ENCODE measurements at places on chromosomes 11 and 22.
A peak's percentile ranks its signal among the peaks of the same experiment; 100 is the strongest.

DNA sequence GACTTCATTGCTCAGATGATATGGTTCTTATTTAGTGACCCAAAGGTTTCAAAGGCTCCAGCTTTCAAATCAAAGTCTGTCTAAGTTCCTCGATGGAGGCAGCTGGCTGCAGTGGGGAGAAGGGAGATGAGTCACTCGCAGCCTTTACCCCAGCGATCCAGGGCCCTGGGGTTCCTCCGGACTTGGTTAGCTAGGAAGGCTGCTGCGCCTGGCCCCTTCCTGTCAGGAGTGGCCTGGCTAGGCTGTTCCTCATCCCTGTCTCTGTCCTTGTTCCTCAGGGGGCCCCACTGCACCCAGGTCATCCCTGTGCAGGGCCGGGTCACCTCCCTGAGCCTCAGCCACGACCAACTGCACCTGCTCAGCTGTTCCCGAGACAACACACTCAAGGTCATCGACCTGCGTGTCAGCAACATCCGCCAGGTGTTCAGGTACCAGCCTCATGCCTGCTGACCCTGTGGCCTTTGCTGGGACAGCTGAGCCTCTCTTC lies 13.9 kb downstream of the ATG16L2 start:
- DNase-seq, result no peak

DNA sequence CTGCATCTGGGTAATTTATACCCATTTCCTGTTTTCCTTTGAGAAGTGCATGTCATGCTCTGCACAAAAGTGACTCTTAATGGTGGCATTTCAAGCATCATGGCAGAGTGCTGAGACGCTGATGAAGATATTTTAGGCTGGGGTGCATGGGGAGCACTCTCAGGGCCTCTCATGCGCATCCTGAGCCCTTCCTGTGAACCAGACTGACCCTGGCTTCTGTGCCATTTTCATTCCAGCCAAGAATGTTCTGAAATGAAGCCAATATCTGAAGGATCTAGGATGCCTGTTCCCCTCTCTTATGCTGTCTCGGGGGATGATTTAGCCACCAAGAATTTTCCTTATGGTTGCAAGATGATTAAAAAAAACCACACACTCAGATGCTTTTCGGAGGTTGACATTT lies 61.5 kb downstream of the MIAT start:
- DNase-seq, result no peak

- no peak for DNase-seq
Observed at GRCh38 chr11:26860091-26860780, 133.7 kb upstream of the FIBIN start.

DNA sequence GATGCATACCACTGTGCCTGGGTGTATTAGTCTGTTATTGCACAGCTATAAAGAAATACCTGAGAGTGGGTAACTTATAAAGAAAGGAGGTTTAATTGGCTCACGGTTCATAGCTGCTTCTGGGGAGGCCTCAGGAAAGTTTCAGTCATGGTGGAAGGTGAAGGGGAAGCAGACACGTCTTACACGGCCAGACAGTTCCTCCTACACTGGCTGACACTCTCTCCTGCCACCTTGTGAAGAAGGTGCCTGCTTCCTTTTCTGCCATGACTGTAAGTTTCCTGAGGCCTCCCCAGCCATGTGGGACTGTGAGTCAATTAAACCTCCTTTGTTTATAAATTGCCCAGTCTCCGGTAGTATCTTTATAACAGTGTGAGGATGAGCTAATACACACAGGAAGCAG lies 33.6 kb upstream of the CD81 start:
- no peak for DNase-seq

GRCh38 chr11:1040428-1041148 lies 4.1 kb upstream of the MUC6 start:
- no peak for DNase-seq

GRCh38 chr22:42766860-42767259 lies 46.2 kb upstream of the A4GALT start:
- DNase-seq, result no peak

DNA sequence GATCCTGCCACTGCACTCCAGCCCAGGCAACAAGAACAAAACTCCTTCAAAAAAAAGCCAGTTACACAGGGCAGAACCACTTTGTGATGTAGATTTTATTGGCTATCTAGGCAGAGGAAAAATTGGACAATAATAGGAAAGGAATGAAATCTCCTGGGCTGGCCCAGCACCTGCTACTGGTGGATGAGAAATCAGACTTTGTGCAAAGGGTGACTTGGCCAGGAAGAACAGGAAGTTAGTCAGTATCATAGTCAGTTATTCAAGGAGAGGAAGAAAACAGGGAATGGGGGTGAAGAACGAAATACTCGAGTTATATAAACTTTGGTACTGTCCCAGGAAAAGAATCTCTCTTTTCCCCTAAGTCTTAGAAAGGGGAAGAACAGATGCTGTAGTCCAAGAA lies 11.0 kb upstream of the SPTBN2 start:
- DNase-seq, result no peak

DNA sequence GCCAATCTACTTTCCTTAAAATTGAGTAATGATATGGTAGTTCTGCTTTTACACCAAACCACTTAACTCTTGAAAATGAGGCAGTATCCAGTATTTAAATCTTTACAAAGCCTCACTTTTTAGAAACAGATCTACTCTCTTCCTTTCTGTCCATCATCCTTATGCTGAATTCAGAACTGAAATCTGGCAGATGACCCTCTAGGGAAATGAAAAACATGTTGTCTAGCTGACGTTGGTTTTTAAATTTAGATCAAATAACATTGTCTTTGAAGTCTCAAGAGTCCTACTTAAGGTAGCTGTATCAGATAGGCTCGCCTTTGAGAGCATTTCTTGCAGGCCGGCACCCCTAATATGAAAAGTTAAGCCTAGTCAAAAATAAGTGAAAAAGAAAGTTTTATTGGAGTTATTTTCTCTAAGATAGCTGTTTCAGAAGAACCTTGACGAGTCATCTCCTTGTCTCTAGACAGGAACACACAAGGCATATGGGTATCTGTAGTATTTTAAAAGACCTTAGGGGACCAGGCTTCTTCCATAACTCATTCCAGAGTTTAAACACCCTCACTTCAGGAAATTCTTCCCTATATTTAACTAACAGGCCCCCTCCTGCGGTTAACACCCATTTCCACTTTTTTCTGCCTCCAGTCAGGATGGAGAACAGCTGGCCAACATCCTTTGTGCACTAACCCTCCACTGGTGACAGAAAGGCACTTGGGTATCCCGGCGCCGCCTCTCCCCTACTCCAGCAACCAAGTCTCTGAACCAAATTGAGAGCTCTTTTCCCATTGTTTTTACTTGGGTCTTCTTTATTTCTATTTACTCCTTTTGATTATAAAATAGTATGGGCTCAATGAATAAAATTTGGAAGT lies 81.2 kb downstream of the WNT11 start:
- DNase-seq, result no peak

GRCh38 chr11:45650166-45651095 lies 15.0 kb downstream of the CHST1 start:
- no peak for DNase-seq

- DNase-seq, result no peak
Observed at GRCh38 chr11:31801298-31801702, 9.8 kb downstream of the PAX6 start.

DNA sequence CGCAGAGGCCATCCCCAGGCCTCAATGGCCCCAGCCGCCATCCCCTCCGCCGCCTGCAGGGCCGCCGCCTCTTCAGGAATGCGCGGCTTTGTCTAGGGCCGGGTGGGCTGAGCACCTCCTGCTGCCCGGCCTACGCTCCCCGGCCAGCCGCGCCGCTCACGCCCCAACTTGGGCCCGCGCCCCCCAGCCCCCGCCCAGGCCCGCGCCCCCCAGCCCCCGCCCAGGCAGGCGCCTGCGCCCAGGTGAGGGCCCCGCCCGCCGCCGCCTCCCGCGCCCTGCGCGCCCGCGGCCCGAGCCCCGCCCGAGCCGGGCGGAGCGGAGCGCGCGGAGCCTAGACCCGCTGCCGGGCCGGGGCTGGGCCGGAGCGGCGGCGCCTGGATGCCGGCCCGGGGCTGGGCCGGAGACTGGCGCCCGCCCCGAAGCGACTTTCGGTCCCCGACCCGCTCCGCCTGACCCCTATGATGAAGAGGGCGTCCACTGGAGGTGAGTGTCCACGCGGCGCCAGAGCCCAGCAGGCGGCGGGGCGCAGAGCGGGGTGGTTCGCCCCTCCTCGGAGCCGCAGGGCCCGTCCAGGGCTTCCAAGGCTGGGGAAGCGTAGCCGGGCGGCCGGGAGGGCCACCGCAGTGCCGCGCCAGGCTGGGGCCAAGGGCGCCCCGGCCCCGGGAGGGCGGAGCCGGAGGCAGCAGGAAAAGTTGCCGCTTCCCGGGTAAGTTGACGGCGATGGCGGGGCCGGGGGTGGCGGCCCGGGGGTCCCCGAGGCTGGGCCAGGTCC lies 34.3 kb upstream of the PRODH start:
- peak; percentile 3 for DNase-seq

DNA sequence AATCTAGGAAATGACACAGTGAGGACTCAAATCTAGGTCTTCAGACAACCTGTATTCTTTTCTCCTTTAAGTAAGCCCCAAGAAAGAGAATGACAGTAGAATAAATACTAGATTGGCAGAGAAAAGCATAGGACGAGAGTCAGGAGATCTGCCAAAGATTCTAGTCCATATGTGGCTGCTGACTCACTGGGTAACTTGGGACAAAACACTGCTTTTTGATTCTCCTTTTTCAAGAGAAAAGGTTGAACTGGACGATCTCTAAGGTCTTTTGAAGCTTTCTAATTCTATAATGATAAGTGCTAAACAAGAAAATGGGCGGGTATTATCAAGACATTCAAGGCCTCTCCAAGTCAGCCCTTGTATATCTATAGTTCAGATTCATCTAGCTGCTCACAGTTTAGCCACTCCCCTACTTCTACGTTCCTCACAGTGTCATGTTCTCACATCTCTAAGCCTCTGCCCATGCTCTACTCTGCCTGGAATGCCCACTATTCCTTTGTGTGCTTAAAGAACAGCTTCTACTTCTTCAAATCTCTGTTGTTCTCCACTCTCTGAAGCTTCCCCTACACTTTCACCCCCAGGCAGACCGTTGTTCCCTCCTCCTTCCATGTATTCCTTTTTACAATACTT lies 53.0 kb downstream of the RELT start:
- DNase-seq, result no peak

DNA sequence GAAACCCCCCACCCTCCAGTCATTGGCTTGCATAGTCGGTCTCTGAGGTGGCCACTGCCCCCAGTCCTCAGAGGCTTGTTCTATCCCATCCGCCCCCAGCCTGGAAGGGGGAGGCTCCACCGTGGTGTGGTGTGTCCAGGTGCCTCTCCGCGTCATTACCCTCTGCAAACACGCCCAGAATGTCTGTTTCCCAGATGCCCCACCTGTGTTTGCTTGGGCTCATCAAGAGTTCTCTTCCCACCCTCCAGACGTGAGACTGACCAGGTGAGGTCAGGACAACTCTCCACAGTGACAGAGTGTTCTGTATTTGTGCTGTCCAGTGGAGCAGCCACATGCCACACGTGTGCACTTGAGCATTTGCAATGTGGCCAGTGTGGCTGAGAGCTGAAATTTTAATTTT lies 24.9 kb downstream of the LRRC10B start:
- no peak for DNase-seq

- DNase-seq, result no peak
Observed at GRCh38 chr11:70307176-70307575, 36.7 kb downstream of the PPFIA1 start.

DNA sequence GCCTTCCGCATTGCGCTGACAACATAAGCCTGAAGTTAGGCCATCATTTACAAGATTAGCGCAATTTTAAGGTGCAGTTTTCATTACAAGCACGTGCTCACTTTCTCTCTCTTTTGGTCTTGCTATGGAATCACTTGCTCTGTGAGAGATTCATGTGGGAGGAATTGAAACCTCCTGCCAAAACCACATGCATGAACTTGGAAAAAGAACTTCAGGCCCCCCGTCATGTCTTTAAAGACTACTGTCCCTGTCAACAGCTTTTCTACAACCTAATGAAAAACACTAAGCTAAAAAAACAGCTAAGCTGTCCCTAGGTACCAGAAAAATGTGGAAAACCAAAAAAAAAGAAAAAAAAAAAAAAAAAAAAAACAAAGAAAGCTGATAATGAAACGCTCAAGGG lies 1707.6 kb upstream of the RAG2 start:
- no peak for DNase-seq

- no peak for DNase-seq
Observed at GRCh38 chr11:63592975-63593395, 21.2 kb downstream of the PLAAT3 start.

DNA sequence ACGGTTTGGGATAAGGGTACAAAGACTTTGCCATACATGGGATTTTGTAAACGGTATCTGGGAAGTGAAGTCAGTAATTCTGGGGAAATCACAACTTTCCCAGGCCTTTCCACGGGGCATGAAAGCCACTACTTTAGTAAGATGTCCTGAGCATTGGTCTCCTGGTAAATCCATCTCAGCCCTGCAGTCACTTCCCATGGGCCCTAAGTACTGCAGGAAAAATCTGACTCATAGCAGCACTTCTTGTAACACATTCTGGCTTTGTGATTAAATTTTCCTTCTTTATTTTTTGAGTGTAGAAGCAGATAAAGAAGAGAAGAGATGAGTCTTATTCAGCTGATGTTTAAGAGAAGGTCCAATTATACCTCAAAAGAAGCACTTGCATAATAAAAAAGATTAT lies 67.6 kb downstream of the BLID start:
- DNase-seq, result no peak

DNA sequence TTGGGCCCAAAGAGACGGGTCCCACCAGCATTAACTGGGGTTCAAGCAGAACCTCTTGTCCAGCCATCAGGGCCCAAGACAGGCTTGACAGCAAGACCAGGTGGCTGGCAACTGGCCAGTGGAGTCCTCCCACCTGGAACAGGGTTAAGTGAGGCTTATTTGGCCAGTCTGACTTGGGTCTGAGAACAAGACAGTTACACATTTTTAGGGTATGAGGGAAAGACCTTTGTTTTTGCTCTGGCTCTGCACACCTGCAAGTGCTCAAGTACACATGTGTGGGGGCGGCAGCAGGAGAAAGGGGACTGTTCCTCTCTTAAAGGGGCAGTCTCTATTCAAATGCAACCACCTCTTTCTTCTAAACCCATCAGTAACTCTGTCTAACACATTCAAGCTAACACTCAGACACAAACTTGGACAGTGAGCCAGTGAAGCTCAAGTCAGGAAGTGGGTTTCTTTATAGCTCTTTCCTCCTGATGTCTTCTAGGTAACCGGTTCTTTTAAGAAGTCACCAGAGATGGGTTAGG lies 116.2 kb downstream of the ETS1 start:
- DNase-seq, result no peak
